Tracheal epithelial cell (primary cell): ENCODE measurements at places on chromosomes 5 and 9. TPM values are rescaled to one million over a fixed set of nuclear protein-coding genes. Genes with fewer than 3 reads are reported as not detected.

SHOC1 gene
- under 0.01 TPM in 1 of 2 replicates, not detected in the other for total RNA-seq

PFDN1 gene
- 46.5 and 63.9 TPM in 2 replicates for total RNA-seq

APBA1 gene
- under 0.01 and 0.24 TPM in 2 replicates for total RNA-seq

STPG3 gene
- total RNA-seq, result not detected in 2 replicates

ANKRD55 gene
- not detected in 2 replicates for total RNA-seq

ADAMTS19 gene
- not detected in 2 replicates for total RNA-seq

PDZD2 gene
- total RNA-seq, result 7.7 and 8.3 TPM in 2 replicates

FAM81B gene
- total RNA-seq, result not detected in 2 replicates

COMMD10 gene
- 41.2 and 43.1 TPM in 2 replicates for total RNA-seq

SMC5 gene
- 12.8 and 18.5 TPM in 2 replicates for total RNA-seq

PCDHB14 gene
- total RNA-seq, result 0.24 and 0.43 TPM in 2 replicates

IRX2 gene
- 22.2 and 22.6 TPM in 2 replicates for total RNA-seq

CMBL gene
- 3.4 and 11.3 TPM in 2 replicates for total RNA-seq

TMEM174 gene
- not detected in 2 replicates for total RNA-seq

PCDHGA5 gene
- total RNA-seq, result 0.24 TPM in 1 of 2 replicates, not detected in the other

ARHGEF39 gene
- total RNA-seq, result 1.3 and 4.6 TPM in 2 replicates

PCDHB13 gene
- total RNA-seq, result 0.24 TPM in 1 of 2 replicates, not detected in the other

NME5 gene
- 1.7 and 2.8 TPM in 2 replicates for total RNA-seq

HEMGN gene
- not detected in 2 replicates for total RNA-seq

PCDHGB4 gene
- total RNA-seq, result 0.64 and 5.3 TPM in 2 replicates

CD14 gene
- 1.4 and 6.8 TPM in 2 replicates for total RNA-seq

RABEPK gene
- 29.0 and 38.6 TPM in 2 replicates for total RNA-seq

PCAT7 gene
- under 0.01 TPM in 1 of 2 replicates, not detected in the other for total RNA-seq

CAST gene
- total RNA-seq, result 171 and 248 TPM in 2 replicates

CTXN3 gene
- not detected in 2 replicates for total RNA-seq

PCDHGB3 gene
- total RNA-seq, result 0.24 and 0.43 TPM in 2 replicates

TOR4A gene
- total RNA-seq, result 35.6 and 36.1 TPM in 2 replicates

MCIDAS gene
- 0.48 TPM in 1 of 2 replicates, not detected in the other for total RNA-seq

KIF24 gene
- 0.43 and 0.48 TPM in 2 replicates for total RNA-seq

POC5 gene
- 9.6 and 17.5 TPM in 2 replicates for total RNA-seq

IFNA8 gene
- total RNA-seq, result not detected in 2 replicates

ARHGEF28 gene
- total RNA-seq, result 36.7 and 68.7 TPM in 2 replicates

BHMT gene
- total RNA-seq, result 0.24 TPM in 1 of 2 replicates, not detected in the other

SLC6A7 gene
- total RNA-seq, result under 0.01 TPM in 1 of 2 replicates, not detected in the other

SLC34A1 gene
- total RNA-seq, result 0.43 TPM in 1 of 2 replicates, not detected in the other

AK8 gene
- total RNA-seq, result 0.48 TPM in 1 of 2 replicates, not detected in the other

XRCC4 gene
- 9.6 and 11.5 TPM in 2 replicates for total RNA-seq

IL3 gene
- total RNA-seq, result not detected in 2 replicates

LCN10 gene
- under 0.01 TPM in 1 of 2 replicates, not detected in the other for total RNA-seq

EGFLAM gene
- 3.0 TPM in 1 of 2 replicates, not detected in the other for total RNA-seq

PRDM9 gene
- under 0.01 TPM in 1 of 2 replicates, not detected in the other for total RNA-seq
